Esophagus squamous epithelium (tissue), 5 donors: ENCODE measurements at places on chromosomes 6 and 20.

GRCh38 chr6:166617359-166617758 is 9.7 kb downstream of the RPS6KA2 start:
- no peak for DNase-seq

- DNase-seq: no peak
Measured at GRCh38 chr6:168919470-168920179, 334.0 kb downstream of the THBS2 start.

- DNase-seq: no peak
Measured at GRCh38 chr6:15901141-15902115, 227.5 kb upstream of the MYLIP start.

DNA sequence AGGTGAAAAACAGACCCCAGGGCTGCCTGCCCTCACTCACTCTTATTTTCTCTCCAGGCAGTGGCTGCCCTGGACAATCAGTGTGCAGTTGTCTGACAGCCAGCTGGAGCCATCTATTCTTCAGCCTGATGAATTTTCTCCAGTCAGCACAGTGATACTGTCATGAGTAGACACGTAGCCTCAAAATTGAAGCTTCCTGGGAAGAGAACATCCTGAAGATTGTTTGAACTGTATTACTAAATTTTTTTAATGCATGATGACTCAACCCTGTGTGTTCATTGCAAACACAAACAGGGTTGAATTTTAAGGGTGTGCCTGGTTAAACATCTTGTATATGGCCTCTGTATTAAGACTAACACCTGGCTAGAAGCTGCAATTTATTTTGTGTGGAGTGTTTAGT is 49.8 kb upstream of the STXBP5 start:
- no peak for DNase-seq

DNA sequence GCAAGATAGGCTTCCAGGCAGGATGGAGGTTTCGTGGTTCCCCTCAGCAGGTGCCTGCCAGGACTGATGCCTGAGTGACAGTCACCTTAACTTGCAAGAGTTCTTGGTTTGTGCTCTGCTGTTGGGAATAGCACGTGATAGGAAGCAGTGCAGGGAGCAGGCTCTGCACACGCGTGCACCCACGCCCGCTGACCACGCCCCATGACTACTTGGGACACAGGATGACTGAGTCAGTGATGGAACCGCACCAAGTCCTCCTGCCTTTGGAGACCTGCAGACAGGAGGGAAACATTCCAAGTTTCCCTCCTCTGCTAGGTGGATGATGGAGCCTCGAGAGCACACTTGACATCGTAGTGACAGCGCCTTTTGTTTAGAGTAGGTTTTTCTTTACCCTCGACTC is 164.2 kb downstream of the DTNBP1 start:
- no peak for DNase-seq

DNA sequence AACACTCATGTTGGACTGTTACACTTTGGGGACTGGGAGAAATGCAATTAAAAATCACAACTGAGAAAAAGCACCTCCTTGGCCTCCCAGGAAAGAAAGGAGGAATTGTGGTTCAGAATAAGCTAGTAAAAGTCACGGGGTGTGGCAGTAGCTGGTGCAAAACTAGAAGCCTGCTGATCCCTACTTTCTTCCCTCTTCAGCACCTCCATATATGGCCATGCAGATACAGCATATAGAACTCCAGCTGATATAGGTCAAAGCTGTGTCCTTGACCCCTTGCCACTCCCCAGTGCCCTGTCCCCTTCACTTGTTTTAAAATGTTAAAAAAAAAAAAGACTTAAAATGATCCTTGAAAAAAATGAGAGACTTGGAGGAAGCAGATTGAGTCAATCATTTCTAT is 5.5 kb upstream of the FLRT3 start:
- DNase-seq: no peak

DNA sequence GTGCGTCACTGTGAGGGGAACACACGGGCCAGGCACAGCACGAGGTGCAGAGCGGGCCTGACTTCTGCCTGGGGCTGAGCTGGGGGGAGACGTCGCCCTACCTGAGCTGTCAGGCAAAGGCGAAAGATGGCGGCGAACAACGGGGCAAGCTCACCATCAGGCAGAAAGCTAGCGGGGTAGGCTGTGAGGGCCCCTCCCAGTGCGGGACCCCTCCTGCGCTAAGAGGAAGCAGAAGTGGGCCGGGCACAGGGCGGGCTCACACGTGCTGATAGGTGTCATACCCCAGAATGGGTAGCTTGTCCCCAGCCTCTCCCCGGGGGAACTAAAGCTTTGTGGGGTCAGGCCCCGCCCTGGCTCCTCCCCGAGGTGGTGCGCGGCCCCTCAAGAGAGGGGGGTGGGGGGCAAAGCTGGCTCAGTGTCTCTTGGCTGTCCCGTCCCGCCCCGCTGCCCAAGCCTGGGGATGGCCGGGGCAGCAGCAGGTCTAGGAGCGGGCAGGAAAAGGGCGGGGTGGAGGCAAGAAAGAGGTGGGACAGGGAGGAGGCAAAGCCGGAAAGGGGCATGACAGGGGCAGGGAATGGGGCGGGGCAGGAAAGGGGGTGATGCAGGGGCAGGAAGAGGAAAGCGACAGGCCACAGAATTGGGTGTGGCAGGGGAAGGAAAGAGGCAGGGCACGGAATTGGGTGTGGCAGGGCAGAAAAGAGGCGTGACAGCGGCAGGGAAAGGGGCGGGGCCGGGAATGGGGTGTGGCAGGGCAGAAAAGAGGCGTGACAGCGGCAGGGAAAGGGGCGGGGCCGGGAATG is 14.7 kb downstream of the UCKL1 start:
- peak; percentile 55 for DNase-seq

DNA sequence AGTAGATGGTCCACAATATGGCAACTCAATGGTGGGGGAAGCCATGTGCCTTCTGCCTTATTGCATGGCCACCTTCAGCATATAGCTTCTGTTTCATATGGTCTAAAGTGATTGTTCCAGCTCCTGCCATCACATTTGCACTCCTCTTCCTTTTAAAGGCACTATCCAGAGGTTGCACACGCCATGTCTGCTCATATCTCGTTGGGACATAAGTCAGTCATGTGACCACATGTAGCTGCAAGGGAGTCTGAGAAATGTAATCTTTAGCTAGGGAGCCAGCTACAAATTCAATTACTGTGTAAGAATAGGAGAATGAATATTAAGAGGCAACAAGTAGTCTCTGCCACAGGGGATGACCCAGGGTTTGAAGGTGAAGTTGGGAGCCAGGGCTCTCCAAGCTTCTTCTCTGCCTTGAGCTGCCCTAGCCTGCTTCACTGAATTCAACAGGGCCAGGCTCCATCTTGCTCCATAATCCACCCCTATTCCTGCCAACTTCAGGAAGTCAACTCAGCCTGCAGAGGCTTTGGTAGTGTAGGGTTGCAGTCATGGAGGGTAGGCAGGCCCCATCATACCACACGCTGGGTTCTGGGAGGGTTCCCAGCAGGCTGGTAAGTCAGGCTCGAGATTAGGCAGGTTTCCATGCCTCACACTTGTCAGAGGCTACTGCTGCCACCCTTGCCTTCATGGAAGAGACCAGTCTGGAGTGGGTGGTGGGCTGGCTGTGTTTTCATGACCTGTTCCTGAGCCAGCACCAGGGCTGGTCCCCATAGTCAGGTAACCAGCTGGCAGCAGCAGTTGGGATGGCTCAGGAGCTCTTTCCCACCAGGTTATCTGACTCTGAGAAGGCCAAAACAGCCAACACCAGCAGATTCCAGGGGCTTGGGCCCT is 56.7 kb upstream of the SAYSD1 start:
- no peak for DNase-seq

DNA sequence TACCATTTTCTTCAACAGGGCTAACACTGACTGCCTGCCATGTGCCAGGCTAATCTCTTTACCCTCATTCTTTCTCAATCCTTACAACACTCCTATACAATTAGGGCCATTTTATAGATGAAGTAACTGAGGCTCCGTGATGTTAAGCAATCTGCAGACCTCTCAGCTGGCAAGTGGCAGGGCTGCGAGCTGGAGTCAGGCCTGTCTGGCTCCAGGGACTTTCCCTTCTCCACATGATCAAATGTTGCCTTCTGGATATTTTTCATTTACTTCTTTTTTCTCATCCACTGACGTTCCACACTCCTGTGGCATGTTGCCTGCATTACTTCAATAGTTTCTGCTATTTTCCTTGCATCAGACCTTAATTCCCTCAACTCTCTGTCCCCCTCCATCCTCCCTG is 55.2 kb upstream of the TAGAP start:
- no peak for DNase-seq

DNA sequence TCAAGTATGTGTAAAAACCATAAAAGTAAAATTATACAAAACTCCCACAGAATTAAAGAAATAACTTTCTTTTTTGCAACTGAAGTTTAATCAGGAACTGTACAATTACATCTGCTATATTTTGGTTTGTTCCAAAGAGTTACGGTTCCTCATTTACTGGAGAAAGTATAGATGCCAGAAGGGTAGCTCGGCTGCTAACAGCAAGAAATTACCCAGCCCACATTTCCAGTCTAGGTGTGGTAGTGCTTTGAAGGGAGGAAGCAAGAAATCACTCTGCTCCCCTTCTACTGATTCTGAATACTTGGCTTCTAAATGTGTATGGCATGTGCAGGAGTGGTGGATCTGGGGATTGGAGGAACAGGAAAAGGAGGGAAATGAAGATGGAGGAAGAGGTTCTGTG is 441.3 kb downstream of the CDC5L start:
- DNase-seq: no peak

DNA sequence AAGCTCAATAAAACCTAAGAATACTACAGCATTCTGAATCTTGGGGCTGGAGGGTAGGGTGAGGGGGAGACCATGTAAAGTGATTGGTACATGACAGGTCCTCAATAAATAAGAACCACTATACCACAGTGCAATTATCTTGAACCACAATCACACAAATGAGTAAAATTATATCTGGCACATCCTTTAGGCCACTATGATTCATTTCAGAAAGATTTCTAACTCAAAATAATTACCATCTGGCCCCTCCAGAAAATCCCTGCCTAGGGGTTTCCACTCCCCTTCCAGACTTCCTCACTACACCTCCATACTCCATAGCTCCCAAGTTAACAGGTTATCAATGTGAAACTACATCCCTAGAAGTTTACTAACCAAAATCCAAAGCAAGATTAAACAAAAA is 19.7 kb downstream of the AKIRIN2 start:
- DNase-seq: no peak

- no peak for DNase-seq
Measured at GRCh38 chr20:38727607-38728190, 3.4 kb downstream of the SLC32A1 start.

GRCh38 chr20:22616551-22616950 is 32.2 kb upstream of the FOXA2 start:
- no peak for DNase-seq

GRCh38 chr20:63937596-63937995 is 18.6 kb downstream of the UCKL1 start:
- DNase-seq: no peak

- no peak for DNase-seq
Measured at GRCh38 chr6:49733680-49734079, 10.5 kb downstream of the CRISP3 start.

GRCh38 chr6:2843138-2843740 is 1.6 kb upstream of the SERPINB1 start:
- DNase-seq: no peak

DNA sequence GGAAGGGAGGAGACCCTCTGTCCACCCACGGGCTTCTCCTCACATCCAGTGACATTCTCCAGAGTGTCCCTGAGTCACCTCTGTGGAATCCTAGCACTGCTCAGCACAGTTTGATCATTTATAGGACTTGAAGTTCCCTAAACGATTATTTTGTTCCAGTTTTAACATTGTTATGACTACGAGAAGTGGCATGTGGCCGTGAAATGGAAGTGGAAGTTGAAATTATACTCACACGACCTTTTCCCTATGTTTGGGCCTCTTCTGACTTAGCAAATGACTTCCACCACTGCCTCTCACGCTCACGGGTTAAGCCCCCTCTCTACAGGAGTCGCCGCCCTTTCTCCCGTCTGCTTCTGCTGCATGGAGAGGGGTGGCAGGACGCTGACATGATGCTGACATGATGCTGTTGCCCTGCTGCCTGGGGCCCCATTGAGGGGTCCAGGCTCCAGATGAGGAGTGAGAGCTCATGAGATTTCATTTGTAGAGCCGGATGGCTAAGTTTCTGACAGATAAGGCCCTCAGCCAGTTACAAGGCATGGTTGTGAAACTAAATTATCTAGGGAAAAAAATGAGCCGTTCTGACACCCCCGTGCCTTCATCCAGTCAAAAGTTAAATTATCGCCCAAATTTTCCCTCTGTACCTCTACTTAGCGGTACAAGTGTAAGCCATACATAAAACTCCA is 153.6 kb upstream of the UST start:
- no peak for DNase-seq

DNA sequence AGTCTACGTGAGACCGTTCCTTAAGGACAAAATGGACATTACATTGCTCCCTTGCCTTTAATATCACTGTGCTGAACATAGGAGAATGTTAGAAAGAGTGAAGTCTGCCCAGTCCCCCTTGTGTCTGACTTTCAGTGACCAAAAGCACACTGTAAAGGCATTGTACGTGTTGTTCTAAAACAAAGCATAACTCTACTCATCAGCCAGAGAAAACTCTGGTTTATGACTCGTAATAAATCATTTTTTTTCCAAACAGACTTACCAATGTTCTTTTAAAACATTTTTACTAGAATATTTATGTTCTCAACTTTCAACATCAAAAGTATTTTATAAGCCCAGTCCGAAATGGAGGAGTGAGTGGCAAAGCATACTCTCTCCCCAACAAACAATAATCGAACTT is 262.5 kb downstream of the GJA1 start:
- DNase-seq: no peak

GRCh38 chr6:33755070-33755869 is 8.6 kb upstream of the IP6K3 start:
- DNase-seq: no peak

DNA sequence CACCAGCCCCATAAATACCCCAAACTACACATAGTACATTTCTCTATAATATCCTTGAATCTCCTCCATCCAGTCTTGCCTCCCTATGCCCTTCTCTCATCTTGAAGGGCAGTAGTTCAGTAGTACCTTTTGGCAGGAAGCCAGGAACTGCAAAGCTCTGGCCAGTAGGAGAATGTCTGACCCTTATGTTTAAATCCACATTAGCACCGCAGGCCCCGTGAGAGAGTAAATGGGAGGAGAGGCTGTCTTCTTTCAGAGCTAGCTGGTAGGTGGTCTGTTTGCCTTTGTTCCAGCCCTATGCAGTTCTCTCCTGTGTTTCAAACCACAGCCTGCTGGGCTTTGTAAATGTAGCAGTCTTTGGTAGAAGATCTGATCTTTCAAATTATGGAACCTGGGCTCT is 690.7 kb downstream of the DOK5 start:
- no peak for DNase-seq

GRCh38 chr20:37867289-37868195 is 35.4 kb upstream of the VSTM2L start:
- DNase-seq: no peak

- DNase-seq: no peak
Measured at GRCh38 chr6:3745566-3746118, 5.9 kb downstream of the PXDC1 start.

GRCh38 chr20:61753316-61753942 is 312.3 kb downstream of the TAF4 start:
- DNase-seq: no peak

GRCh38 chr6:29759457-29759856 is 36.2 kb downstream of the HLA-F start:
- no peak for DNase-seq

- no peak for DNase-seq
Measured at GRCh38 chr6:42367353-42368011, 84.2 kb downstream of the TRERF1 start.

- DNase-seq: no peak
Measured at GRCh38 chr20:6697228-6697972, 70.1 kb upstream of the BMP2 start.
